ENCODE measurements at places on chromosomes 3 and 15.
A peak's percentile ranks its signal among the peaks of the same experiment; 100 is the strongest.

GRCh38 chr3:104632521-104632920 is 734.2 kb upstream of the ALCAM start:
- DNase-seq = no peak

DNA sequence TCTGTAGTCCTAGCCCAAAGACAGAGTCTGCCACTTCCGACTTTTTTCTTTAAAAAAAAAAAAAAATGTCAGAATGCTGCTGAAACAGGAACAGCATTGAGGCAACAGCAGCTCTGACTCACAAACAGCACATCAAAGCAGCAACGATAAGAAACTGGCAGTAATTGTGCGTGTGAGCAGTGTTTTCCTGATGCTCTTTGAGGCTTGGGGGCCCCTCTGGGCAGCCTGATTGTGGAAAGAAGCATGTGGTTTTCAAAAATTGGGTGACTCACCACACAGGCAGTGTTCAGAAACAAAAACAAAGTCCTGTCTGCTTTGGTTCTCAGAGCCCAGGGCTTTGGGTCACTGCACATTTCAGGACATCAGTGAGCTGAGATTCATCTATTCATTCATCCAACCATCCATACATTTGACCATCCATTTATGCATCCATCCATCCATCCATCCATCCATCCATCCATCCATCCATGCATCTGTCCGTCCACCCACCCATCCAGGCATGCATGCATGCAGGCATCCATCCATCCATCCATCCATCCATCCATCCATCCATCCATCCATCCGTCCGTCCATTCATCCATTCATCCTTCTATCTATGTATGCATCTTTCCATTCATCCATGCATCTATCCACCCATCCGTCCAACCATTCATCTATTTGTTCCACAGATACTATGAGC is 308.4 kb downstream of the RPLP1 start:
- peak; percentile 92 for DNase-seq

GRCh38 chr3:45131201-45131600 is 15.0 kb downstream of the CDCP1 start:
- DNase-seq = no peak

DNA sequence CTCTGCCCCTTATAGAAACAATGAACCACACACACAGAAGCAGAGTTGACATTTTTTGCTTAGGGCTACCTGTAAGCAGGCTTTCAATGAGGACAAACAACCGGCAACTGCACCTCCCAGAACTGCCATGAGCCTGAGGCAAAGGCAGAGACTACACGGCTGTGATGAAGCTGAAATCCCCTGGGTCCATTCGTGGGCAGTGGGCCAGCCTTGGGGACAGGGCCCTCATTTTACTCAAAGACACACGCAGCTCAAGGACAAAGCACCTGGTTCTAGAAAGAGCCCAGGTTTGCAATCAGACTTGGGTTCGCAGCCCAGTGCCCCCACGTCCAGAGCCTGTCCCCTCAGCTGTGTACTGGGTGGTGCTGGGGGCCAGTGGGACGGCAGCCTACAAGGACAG is 17.9 kb downstream of the FAM174B start:
- DNase-seq = no peak

DNA sequence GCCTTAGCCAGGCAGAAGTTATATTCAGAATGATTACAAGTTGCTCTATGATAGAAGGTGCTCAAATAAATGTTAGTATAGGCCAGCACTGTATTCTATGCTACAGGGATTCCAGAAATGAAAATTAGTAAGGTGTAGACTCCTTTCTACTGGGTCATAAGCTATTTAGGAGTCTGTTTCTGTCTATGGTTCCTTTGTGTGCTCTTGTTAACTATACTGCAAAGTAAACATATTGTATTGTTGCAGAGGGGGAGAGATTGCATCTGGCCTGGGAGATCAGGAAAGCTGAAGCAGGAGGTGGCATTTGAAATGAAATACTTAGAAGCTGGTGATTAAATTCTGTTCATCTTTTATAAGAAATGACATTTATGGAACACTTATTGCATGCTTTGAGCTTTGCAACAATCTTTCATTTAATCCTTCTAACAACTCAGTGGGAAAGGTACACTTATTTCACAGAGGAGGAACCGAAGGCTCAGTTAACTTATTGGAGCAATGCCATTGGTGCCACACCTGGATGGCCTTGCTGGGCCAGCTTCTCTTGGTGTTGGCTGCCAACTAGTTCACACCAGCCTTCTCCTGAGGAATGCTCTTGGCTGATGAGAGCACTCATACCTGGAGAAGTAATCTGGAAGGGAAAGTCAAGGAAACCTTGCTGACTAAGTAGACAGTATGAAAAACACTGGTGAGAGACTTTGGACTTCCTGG is 39.1 kb downstream of the ABHD5 start:
- no peak for DNase-seq

GRCh38 chr15:74263466-74263865 is 27.3 kb downstream of the CCDC33 start:
- no peak for DNase-seq

GRCh38 chr15:72099155-72099554 is 18.8 kb downstream of the MYO9A start:
- DNase-seq = no peak

DNA sequence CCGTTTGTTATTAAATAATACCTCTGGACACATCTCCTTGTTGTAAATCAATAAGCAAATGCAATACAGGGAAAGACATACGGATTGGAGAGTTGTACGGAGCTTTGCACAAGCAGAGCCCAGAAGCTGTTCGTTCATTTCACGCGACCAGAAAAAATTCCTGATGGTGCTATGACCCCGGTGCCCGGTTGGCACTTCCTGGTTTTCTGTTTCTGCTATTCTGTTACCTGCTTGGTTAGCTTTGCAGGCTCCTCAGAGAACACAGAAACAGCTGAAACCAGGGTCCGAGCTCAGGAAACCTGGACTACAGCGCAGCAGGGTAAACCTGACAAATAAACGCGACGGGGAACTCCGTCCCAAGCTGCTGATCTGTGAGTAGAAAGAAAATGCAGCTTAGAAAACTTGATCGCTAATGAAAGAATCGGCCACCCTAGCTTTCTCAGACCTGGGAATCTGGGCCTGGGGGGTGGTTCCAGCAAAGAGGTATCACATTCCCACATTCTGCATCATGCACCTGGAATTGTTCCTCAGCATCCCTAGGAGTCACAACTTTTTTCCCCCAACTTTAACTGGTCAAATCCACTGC is 845 bp downstream of the CNTN3 start:
- no peak for DNase-seq

DNA sequence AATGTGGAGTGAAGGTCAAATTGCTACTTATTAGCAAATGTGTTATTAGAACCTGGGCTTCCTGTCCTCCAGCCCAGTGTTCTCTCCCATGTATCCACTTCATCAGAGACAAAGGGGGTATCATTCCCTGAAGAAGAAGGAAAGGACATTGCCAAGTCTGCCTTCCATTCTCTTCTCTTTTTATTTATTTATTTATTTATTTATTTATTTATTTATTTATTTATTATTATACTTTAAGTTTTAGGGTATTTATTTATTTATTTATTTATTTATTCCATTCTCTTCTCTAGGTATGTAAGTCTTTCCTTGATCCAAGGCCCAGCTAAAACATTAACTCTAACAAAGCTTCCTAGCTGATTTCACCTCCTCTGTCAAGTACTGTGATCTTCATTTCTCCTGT is 277.8 kb upstream of the DNAJC19 start:
- DNase-seq = no peak

GRCh38 chr15:59622289-59622688 is 10.7 kb downstream of the GCNT3 start:
- no peak for DNase-seq

DNA sequence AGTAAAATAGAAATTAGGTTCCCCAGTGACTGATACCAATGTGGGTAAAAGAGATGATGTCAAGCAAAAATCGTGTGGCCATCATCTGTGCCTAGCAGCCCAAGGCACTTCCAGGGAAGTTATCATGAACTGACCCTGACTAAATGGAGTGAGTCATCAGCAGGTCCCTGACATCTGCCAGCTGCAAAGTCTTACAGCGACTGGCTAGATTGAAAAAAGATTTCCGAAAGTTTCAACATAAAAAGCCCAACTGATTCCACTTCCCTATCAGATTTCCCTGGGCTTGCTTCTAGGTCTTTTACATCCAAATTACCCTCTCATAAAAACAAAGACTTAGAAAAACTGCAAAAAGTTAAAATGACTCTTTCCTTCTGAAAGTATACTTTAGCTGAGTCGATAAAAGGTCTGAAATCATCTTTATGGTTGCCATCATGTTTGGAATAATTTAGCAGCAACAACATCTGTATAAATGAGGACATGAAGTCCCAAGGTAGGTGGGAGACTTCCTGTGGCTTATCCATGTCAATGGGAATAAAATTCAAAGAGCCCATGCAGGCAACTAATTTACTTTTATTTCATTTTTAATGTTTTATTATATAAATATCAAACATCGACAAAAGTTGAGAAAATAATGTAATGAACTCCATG is 342.8 kb downstream of the ERC2 start:
- no peak for DNase-seq

- DNase-seq = no peak
Measured at GRCh38 chr3:149902498-149903139, 68.1 kb downstream of the PFN2 start.

GRCh38 chr3:61893840-61894566 is 332.6 kb downstream of the PTPRG start:
- DNase-seq = no peak

- no peak for DNase-seq
Measured at GRCh38 chr3:184255291-184256039, 5.9 kb downstream of the CAMK2N2 start.

DNA sequence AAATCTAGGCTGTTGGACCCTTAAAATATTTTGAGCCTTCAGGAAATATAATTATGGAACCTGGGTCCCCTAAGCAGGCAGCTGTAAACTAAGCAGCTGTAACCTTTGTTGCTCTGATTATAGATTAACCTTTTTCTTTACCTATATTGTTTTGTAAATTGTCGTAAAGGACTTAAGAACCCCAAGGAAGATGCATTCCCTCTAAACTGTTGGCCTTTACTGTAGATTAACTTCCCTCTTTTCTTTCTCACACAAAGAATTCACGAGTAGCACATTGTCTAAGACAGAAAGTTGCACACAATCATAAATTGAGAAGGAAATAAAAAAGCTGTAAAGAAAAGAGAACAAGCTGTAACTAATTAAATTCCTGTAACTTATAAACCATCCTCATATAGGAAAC is 877.3 kb downstream of the ROBO2 start:
- no peak for DNase-seq

GRCh38 chr3:143672396-143673165 is 175.7 kb downstream of the SLC9A9 start:
- no peak for DNase-seq

DNA sequence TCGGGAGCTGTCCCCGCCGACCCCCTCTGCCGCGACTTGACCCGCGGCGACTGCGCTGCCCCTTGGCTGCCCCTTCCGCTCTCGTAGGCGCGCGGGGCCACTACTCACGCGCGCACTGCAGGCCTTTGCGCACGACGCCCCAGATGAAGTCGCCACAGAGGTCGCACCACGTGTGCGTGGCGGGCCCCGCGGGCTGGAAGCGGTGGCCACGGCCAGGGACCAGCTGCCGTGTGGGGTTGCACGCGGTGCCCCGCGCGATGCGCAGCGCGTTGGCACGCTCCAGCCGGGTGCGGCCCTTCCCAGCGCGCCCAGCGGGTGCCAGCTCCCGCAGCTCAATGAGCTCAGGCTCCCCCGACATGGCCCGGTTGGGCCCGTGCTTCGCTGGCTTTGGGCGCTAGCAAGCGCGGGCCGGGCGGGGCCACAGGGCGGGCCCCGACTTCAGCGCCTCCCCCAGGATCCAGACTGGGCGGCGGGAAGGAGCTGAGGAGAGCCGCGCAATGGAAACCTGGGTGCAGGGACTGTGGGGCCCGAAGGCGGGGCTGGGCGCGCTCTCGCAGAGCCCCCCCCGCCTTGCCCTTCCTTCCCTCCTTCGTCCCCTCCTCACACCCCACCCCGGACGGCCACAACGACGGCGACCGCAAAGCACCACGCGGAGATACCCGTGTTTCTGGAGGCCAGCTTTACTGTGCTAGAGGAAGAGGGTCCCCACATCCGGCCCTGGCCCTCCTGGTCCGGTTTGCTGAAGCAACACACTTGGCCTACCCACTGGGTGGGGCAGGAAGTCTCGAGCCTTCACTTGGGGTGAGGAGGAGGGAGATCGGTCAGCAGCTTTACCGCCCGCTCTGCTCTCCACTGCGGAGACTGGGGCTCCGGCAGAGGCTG is at the start of gene RASSF1:
TSS of gene RASSF1 (minus strand) at position 389 of the 882 bp plus-strand sequence. CDS start at position 358, 31 bp downstream.
- peak; percentile 48 for DNase-seq

DNA sequence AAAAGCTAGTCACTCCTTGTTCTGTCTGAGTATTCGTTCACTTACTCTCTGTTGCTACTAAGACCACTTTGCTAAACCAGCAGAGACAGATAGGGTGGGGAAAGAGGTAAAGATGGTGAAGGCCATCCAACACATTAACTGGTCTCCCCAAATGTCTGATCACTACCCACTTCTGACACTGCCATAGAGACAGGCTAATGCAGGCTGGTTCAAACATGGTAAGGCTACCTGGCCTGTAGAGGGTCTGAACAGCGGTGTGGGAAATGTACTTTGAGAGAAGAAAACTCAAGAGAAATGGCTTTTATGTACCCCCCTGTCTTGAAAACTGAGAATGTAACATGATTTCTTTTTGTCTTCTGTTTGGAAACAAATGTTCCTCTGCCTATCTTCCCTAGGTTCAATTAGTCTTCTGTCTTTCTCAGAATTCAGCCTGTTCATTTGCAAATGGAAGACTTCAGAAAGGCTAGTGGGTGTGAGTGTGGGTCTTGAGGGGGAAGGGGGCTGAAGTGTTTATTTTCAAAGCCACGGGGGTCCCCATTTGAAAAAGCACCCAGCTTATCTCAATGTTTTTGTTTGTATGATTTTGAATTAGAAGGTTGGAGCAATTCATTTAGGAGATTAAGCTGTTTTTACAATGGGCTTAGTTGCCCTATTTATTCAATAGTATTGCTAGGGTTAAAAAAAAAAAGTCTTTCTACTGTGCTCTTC is 15.8 kb downstream of the ALDH1A2 start:
- no peak for DNase-seq

DNA sequence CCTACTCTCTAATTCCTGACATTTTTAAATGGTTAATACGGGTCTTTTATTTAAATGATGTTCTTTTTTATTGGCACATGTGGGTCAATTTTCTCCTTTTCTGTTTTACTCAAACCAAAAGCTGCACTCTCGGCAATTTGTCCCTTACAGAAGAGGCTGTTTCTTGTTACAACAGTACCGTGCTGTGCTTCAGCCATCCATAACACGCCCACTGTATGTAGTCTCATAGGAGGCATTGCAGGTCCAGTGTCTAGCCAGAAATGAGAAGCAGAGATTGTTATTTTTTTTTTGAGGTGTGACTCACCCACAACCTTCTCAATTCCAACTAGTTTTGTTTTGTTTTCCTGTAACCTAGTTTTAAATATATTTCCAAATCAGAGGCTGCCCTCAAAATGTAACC is 164.6 kb downstream of the GMNC start:
- no peak for DNase-seq

DNA sequence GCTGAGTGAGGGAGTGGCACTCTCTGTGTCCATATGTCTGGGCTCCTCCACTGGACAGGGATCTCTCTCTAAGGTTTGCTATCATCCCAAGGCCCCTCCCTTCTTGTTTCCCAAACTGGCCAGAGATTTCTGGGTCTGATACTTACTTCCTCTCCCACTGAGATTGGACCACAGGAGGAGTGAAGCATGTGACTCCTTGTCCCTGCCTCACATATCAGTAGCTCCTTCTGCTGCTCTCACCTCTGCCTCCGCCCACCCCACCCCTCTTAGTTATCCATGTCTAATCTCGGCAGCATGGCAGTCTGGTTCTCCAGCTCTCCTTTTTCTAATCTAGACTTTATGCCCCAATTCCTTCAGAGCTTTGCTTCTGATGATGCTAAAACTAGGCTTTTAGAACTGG is 223.1 kb downstream of the RPLP1 start:
- no peak for DNase-seq

GRCh38 chr3:177109688-177110330 is 87.5 kb downstream of the TBL1XR1 start:
- peak; percentile 5 for DNase-seq

All from CD4-positive, alpha-beta T cell treated with Interleukin-15 for 4 hours (primary cell).